Activated CD4-positive, alpha-beta T cell treated with anti-CD3 and anti-CD28 coated beads, Interleukin-10, Interleukin-2, amounts not matched to agents 100 ng/mL and 50 ng/mL, durations not matched to agents 16 hours and 8 hours (primary cell): ENCODE measurements at places on chromosomes 1 and 21.

DNA sequence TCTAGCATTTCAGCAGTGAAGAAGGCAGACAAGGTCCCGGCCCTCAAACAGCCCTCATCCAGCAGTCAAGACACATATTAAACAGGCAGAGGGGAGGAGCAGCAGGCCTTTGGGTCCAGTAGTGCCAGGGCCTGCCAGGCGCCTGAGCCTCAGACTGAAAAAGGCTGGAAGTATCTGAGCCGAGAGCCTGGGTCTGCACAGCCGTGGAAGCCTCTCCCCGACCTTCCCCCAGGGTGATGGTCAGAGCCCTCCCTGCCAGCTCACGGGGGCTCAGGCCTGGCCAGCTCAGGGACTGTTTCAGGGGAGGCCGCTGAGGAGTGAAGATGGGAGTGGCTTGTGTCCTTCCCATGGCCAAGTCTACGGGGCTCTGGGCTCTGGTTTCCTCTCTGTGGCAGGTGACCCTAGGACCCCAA is 565.2 kb downstream of the PTPRU start:
- no peak for DNase-seq

DNA sequence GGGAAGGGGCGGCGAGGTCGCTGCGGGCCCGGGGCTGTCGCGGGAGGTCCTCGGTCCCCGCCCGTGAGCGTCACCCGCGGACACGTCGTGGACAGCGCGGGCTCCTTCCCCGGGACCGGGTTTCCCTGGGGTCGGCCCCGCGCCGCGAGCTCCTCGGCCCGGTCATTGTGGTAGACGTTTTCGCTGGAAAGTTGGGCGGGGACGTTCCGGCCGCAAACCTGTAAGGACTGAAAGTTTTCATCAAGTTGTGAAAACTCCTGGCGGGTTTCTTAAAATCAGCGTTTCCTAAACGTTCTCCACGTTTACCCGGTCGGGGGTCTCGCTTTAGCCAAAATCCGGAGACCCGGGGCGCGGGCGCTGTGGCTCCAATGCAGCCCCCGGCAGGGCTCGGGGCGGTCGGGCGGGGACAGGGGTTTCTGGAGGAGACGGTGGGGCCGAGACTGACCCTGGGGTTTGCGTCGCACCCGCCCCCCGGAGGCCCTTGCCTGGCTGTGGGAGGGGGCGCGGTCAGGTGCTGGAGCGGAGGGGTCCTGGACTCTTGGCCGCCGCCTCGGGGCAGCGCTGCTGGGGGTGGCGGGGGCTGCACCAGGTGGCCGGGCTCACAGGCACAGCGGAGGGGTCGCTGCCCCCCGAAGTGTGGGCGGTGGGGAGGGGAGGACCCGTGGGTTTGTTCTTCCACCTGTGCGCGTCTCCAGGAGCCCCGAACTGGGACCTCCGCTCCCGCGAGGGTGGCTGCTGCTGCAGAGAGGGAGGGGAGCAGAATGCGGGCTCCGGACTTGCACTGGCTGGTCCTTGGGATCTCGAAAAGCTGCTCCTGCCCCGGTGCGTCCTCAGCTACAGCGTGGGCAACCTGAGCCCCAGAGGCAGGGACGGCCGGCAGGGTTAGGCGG is 827 bp downstream of the PRKCZ start:
- no peak for DNase-seq

DNA sequence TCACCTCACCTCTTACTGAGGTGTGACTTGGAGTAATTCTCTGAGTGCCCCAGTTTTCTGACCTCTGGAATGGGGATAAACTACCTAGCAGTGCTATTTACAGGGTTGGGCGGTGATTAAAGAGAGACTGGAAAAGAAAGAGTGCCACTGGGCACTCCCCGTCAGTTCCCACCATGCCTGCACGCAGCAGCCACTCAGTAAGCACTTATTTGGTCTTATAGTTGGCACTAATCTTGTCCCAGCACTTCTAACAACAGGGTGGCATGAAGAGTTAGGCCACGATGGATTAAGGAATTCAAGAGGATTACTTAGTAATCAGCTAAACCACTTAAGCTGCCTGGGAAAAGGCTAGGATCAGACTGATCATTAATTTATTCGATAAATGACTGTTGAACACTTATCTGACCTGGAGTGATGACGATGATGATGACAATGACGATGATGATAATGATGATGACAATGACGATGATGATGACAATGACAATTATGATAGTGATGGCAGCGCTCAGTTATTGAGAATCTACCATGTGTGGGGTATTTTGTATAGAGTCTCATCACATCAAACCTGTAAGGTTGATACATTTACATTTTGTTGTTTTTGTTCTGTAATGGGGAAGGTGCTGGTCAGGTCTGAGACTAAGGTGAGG is 5.4 kb downstream of the CITED4 start:
- DNase-seq, result no peak

GRCh38 chr1:98453066-98453465 is 208.5 kb upstream of the SNX7 start:
- DNase-seq, result no peak

GRCh38 chr1:168521401-168522000 is 22.3 kb downstream of the XCL2 start:
- DNase-seq, result peak; percentile 38

DNA sequence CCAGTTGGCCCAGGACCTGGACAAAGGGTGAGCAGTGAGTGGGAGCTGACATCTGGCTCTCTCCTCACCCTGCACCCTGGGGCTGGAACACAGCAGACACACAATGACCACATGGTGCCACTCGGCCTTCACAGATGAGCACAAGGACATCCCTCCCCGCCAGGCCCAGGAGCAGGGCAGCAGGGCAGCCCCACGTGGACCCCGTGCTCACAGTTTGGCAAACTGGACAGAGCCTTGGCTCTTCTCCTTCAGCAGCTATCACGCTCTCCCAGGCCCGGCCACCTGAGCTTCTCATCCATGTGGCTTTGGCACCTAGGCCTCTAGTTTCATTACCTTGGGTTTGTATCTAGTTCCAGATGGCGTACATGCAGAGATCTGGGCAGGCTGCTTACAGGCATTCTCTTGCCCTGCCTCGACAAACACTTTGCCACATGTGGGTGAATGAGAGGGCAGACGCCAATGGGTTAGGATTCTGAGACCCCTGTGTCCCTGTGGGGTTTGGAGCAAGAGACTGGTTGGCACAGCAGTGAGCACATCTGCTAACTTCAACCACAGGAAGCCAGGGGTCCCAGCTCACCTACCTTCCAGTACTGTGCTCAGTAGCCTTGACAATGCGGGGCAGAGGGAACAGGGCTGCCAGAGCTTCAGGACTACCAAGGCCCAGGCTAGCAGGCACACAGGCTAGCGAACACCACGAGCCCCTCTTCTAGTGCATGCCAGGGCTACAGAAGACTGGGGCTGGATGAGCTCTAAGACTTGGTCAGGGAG is 3.4 kb upstream of the PTPRF start:
- DNase-seq, result no peak

GRCh38 chr1:212512816-212513559 is 80.3 kb downstream of the NENF start:
- DNase-seq, result peak; percentile 50
